ENCODE measurements at places on chromosomes 6 and 20.

DNA sequence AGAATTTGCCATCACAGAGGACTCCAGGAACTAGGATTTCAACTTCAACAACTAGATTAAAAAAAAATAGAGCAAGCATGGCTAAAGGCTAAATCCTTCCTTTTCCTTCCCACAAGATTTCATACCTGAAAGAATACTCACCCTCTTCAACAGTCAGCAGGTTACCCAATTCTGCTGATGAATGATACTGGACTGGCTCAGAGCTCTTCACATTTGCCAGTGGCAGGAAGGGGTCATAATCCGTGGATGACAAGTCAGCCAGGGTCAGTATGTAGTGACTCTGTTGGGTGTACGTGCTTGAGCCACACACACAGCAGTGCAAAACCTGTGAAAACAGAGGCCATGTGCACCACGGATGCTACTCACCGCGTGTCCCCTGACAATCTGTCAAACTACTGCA, 152.9 kb downstream of the INSM1 start:
- no peak for DNase-seq

GRCh38 chr6:122401104-122401503, 1.7 kb downstream of the HSF2 start:
- no peak for DNase-seq

GRCh38 chr20:35196313-35196712, 24.4 kb downstream of the PROCR start:
- no peak for DNase-seq

DNA sequence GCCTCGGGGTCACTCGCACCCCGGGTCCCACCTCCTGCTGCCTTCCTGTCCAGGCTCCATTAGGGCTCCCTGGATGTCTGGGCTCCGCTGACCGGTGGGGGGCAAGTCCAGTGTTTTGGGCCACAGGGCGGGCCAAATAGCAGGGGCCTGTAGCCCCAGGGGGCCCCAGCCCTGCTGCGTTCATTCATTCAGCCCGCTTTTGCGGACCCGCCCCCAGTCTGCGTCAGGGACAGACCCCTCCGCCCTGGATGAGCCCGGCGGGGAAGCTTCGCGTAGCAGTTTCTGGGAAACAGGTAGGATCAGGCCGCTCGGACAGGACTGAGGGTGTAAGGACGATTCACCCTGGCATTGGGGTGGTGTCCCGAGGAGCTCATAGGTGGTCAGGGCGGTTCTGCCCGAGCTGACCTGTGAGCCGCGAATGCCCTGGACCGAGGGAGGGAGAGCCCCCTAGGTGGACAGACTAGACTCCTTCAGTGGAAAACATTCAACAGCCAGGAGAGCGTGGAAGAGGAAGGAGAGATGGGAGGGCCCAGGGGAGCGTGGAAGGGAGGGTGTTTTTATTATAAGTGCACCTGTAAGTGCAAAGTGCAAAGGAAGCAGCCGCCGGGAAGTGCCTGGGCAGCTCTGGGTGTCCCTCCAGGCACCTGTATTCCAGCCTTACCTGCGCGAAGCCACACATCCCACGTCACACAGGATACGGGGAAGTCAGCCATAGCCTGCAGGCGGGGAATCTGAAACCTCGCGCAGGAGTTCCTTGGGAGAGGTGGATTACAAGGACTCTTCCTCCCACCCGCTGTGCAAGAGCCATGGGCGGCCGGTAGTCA, 662 bp downstream of the ENTPD6 start:
- DNase-seq = no peak

- DNase-seq = no peak
Observed at GRCh38 chr20:14745830-14746229, 408.4 kb upstream of the FLRT3 start.

- DNase-seq = no peak
Observed at GRCh38 chr20:16284385-16285100, 288.7 kb downstream of the KIF16B start.

- no peak for DNase-seq
Observed at GRCh38 chr6:54112151-54112650, 958 bp downstream of the MLIP start.

- peak; percentile 67 for DNase-seq
Observed at GRCh38 chr6:115058414-115059211, 715.8 kb upstream of the HS3ST5 start.

- DNase-seq = no peak
Observed at GRCh38 chr6:152600022-152600421, 37.1 kb downstream of the SYNE1 start.

DNA sequence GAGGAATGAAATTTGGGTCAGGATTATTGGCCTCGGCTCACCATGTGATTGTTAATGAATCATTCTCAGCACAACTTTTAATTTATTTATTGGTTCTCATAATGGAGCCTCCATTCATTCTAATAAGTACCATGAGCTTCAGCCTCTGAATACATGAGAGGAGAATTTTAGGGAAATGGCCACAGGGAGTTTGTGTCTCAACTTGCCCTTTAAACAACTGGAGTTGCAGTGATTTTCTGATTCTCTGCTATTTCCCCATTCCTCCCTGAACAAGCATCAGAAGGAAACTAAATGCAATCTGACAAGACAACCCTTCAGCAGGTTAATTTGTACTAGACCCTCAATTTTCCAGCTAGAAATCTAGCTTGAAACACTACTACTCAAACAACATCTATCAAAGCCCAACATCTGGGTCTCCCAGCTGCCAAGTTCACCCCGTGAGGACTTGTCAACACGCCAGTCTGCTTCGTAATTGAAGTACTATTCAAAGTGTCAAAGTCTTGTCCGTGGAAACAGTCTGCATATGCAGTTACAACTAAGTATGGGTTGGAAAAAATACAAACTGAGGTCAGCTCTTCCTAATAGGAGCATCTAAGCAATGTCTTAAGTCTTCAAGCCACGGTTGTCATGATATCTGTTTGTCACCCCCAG, 235.4 kb downstream of the CDH4 start:
- no peak for DNase-seq

GRCh38 chr6:37242429-37243052, 15.0 kb upstream of the TBC1D22B start:
- no peak for DNase-seq

- no peak for DNase-seq
Observed at GRCh38 chr6:72286911-72287311, 335.0 kb upstream of the KCNQ5 start.

DNA sequence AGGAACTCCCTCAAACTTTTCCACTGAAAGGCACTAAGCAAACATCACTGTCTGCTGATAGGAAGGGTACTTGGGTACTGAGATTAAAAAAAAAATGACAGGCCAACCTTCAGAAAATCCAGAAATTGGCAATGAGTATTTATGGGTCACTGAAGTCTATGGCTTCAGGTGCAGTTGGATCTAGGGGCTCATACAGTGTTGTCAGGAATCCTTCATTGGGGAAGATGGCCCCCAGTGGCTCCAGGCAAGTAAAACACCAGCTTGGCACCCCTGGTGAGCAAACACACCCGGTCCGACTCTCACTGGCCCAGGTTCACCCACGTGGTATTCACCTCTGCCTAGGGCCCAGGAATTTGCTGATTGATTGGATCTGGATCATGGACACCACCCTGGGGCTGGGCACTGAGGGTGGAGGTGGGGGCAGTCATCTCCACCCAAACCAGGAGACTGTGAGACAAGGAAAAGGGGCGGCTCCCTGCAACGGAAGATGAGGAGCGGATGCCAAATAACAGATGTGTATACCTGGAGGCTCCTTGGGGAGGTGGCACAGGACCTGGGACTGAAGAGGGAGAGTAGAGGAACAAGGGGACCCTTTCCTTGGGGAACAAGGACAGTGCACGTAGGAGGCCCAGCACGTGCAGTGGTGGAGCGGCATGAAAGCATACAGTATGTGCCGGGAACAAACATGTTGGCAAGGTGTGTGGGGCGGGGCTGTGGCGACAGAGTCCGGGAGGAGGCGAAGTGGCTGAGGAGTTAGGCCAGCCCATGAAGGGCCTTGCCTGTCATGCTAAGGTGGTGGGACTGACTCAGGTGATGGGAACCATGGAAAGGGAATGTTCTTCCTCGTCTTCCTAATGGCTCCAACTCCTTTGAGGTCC, 4.7 kb downstream of the SLC2A10 start:
- DNase-seq = no peak

- DNase-seq = no peak
Observed at GRCh38 chr6:105795366-105795765, 290.8 kb upstream of the PRDM1 start.

GRCh38 chr6:149923327-149923986, 536 bp upstream of the RAET1G start:
- no peak for DNase-seq

DNA sequence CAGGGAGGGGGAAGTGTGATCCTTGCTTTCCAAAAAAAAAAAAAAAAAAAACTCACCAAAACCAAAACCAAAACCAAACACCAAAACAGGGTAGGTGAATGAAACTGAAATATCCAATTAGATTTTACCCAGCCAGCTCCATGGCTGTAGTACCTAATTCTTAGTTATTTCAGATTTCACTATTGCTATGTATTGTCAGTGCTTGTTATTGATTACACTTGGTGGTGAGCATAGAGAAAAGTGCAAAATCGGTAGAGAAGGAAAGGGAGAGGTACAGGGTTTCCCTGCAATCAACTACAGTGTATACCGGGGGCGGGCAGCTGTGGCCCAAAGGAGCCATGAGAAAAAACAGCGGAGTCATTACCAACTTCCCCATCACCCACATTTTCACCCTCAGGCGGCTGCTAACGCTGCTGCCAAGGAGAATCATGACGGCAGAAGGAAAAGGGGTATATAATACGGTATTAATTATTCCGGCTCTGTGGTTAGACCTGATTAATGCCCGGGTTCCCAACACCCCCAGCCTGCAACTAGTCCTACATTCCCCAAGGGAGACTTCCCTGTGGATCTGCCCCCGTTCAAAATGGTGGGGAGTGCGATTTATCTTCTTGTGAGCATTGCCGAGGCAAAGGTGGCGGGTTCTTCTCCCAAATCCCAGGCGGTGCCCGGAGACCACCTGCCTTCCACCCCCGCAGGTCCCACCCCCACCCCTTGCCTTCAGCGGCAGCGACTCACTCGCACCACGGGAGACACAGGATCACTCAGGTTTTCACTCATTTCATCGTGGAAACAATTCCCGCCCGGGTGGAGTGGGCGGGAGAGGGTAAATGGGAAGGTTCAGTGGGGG, at the start of gene C6orf62:
Gene C6orf62, minus strand, starts transcription at position 30 of the 847 bp plus-strand sequence. CDS start 486 bp downstream, outside the sequence.
- DNase-seq = no peak

DNA sequence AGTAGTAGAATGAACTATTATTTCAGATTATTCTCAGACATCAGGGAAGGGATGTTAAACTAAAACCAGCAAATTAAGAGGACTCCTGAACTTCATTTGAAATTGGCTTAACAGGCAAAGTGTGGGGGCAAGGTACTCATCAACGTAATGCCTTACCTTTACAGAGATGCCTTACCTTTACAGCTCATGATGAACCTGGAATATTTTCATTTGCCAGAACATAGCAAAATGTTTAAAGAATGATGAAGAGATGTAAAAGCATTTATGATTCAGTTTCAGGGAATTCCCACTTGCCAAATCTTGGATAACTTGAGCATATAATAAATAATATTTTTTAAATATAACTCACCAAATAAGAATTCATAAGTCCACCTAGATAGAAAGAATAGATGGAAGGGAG, 207.5 kb downstream of the TINAG start:
- DNase-seq = no peak

DNA sequence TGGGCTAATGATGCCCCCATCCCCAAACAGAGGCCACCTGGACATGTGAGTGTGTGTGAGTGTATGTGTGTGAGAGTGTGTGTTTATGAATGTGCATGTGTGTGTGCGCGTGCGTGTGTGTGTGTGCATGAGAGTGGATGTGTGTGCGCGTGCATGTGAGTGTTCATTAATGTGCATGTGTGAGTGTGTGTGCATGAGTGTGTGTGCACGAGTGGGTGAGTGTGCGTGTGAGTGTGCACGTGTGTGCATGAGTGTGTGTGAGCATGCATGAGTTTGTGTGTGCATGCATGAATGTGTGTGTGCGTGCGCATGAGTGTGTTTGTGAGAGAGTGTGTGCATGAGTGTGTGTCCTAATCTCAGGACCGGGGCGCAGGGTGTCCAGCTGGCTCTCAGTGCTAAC, 1.3 kb downstream of the IYD start:
- no peak for DNase-seq

- peak; percentile 27 for DNase-seq
Observed at GRCh38 chr6:122548281-122548680, 61.9 kb upstream of the PKIB start.

DNA sequence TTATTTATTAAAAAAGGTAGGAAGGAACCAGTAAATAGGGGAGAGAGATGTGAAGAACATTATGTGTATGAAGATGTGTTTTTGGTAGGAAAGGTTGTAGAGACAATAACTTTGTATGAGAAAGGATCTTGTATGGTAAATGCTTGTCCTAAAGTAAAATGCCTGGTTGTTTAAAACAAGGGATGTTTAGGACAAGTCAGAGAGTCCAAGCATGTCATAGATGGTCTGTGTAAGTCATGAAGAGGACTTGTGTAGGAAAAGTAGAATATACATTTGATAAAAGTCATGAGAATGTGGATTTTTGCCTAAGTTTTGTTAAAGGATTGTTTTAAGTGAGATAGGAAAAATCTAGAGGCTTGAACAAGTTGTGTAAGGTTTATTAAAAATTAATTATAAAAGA, 325.1 kb downstream of the CDH26 start:
- DNase-seq = no peak

DNA sequence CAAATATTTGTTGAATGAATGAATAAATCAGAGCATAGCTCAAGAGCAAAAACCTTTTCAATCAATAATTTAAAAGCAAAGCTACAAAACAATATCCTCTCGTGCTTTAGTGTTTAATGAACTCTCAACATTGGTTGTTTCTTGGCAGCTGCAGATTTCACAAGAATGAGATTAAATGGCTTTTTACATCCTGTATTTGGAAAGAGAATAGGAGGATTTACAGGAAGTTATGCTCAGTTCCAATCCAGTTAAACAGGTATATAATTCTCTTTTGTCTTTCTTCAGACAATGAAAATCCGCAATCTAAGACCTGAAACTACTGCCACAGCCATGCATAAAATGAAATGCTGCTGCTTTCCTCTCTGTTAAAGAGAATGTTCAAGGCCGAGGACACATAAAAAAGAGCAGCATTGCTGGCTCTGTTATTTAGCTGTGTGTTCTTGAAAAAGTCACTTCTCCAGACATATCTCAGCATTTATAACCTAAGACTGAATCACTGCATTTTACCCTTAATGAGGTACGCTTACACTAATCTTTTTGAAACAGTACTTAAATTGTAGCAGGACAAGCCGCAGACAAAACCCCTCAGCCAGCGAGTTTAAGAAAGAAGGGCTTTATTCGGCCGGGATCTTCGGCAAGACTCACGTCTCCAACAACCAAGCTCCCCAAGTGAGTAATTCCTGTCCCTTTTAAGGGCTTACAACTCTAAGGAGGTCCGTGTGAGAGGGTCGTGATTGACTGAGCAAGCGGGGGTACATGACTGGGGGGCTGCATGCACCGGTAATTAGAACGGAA, 3.6 kb downstream of the C6orf52 start:
- peak; percentile 15 for DNase-seq

Data from NCI-H1417 treated with DMSO at 0.1 percent for 48 hours (cell line).